ENCODE measurements at places on chromosomes 6 and 20.

GRCh38 chr6:127533736-127534135, 14.6 kb upstream of the MTCL3 start:
- no peaks in the 10 kb centered on the region for H3K4me1 ChIP-seq
- no peak for DNase-seq
- no peaks in the 10 kb centered on the region for H3K27me3 ChIP-seq

DNA sequence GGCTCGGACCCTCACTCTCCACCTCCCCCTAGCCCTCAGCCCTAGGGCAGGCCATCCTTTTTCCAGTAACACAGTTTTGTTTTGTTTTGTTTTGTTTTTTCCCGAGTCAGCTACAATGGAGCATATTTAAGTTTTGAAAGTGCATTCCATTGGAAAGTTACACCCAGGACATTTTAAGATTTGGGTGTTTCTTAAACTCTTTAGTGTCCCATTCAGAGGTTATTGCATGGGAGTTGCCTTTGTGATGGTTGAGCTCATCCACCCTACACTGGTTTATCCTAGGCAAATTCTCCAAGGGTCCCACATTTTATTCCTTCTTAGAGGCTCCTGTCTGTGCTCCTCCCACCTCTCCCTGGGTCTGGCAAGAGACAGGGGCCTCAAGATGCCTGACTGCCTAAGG, 58.9 kb downstream of the THBS2 start:
- peak overlapping the region; percentile 36 for H3K27ac ChIP-seq
- DNase-seq, result peak; percentile 42
- no peaks in the 10 kb centered on the region for H3K27me3 ChIP-seq
- H3K36me3 ChIP-seq, result no peaks in the 10 kb centered on the region
- no peak overlapping the region for H3K4me3 ChIP-seq
- H3K4me1 ChIP-seq, result peaks cover 22% of the 10 kb centered on the region

DNA sequence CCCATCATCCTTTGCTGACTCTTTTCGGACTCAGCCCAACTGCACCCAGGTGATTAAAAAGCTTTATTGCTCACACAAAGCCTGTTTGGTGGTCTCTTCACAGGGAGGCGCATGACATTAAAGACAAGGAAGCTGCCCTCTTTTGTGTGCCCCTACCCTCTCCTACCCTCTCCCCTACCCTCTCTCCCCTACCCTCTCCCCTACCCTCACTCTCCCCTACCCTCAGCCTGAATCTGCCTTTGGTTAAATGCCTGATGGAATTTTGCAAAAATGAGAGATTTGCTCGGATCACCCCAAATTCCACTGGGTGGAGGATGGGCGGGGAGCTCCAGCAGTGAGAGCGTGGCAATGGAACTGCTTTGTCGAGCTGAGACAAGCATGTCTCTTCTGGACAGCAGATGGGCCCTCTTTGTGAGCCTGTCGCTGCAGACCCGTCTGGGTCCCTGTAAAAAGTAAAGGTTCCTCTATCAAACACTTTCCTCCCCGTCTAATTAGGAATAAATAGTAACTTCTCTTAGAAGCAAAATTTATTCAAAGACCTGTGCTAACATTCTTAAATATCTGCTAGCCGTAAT, 76.4 kb upstream of the MLN start:
- peaks cover 9% of the 10 kb centered on the region for H3K4me1 ChIP-seq
- DNase-seq, result no peak
- no peak overlapping the region for H3K4me3 ChIP-seq
- H3K27ac ChIP-seq, result no peak overlapping the region

DNA sequence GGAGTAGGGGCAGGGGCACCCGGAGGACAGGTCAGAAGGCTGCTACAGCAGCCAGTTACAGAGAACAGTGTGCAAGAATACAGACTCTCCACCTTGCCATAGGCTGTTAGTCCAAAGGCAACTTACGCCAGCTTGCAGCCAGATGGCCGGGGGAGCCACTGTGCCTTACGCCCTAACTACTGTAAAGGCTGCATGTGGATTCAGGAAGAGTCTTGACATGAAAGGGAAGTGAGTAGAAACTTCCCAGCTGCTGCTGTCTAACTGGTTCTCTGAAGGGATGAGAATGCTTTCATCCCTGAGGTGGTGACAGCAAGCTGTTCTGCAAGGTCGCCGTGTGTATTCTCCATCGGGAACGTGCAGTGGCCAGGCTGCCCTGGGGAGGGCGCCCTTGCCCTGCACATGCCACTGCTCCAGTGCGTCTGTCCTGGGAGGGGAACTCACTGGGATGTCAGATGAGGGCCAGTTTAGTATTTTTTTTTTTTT, 46.1 kb downstream of the LYRM4 start:
- no peak overlapping the region for H3K4me3 ChIP-seq
- H3K36me3 ChIP-seq, result no peaks in the 10 kb centered on the region
- no peak overlapping the region for H3K27ac ChIP-seq
- H3K27me3 ChIP-seq, result no peaks in the 10 kb centered on the region
- no peak for DNase-seq
- H3K4me1 ChIP-seq, result no peaks in the 10 kb centered on the region

GRCh38 chr20:32991383-32991782, 12.8 kb downstream of the SUN5 start:
- no peak for DNase-seq
- no peaks in the 10 kb centered on the region for H3K4me1 ChIP-seq
- H3K36me3 ChIP-seq, result no peaks in the 10 kb centered on the region
- no peaks in the 10 kb centered on the region for H3K27me3 ChIP-seq
- no peak overlapping the region for H3K27ac ChIP-seq

- no peak overlapping the region for H3K4me3 ChIP-seq
- H3K27ac ChIP-seq, result no peak overlapping the region
- H3K4me1 ChIP-seq, result no peaks in the 10 kb centered on the region
- H3K36me3 ChIP-seq, result no peaks in the 10 kb centered on the region
- no peak for DNase-seq
These were observed 41.8 kb upstream of the GABRR1 start for GRCh38 chr6:89258912-89259311.

DNA sequence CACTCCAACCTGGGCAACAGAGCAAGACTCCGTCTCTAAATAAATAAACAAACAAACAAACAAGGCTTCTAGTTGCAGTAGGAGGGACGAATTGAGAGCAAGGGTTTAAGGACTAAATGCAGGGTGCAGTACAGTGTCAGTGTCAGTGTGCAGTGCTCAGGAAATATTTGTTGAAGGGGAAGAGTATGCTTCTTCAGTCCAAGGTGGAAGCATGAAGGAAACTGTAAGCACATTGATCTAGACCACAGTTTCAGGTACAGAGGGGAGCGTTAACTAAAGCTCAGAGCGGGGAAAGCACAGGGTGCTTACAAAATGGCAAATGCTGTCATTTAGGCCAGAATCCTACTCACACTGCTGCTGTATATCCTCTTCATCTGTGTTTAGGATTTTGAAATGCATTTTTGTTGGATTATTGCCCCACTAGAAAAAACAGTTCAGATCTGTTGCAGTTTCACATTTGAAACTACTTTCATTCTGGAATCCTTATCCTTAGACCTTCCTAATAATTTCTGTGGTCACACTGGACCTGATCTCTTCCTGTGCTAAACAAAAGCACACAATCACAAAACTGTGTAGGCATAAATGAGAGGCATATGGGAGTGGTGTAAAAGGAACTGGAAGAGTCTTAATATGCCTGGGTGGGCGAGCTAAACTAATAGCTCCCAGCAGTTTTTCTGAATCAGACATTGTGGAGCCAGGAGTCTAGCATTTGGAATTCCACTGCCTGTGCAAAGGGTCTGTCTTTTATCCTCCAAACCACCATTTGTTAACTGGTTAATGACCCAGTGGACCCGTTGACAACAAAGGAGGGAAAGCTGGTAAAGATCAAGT, 41.4 kb downstream of the CBFA2T2 start:
- no peaks in the 10 kb centered on the region for H3K36me3 ChIP-seq
- peaks cover 31% of the 10 kb centered on the region for H3K4me1 ChIP-seq
- DNase-seq, result no peak
- H3K4me3 ChIP-seq, result no peak overlapping the region
- H3K27me3 ChIP-seq, result no peaks in the 10 kb centered on the region

GRCh38 chr6:80321011-80321410, 214.5 kb downstream of the BCKDHB start:
- no peak overlapping the region for H3K27ac ChIP-seq
- H3K27me3 ChIP-seq, result no peaks in the 10 kb centered on the region
- H3K4me3 ChIP-seq, result no peak overlapping the region
- H3K4me1 ChIP-seq, result no peaks in the 10 kb centered on the region
- H3K36me3 ChIP-seq, result no peaks in the 10 kb centered on the region

- no peaks in the 10 kb centered on the region for H3K27me3 ChIP-seq
- peak overlapping the region; percentile 87 for H3K27ac ChIP-seq
- no peaks in the 10 kb centered on the region for H3K36me3 ChIP-seq
- H3K4me3 ChIP-seq, result no peak overlapping the region
- peaks cover 33% of the 10 kb centered on the region for H3K4me1 ChIP-seq
- DNase-seq, result no peak
These were observed 12.1 kb upstream of the RAMACL start for GRCh38 chr6:166598441-166599138.

- no peaks in the 10 kb centered on the region for H3K27me3 ChIP-seq
- no peaks in the 10 kb centered on the region for H3K36me3 ChIP-seq
- DNase-seq, result no peak
These were observed 149.5 kb upstream of the BMP5 start for GRCh38 chr6:56024931-56025330.

GRCh38 chr6:167094436-167094819, 28.5 kb upstream of the CCR6 start:
- no peak overlapping the region for H3K27ac ChIP-seq
- H3K36me3 ChIP-seq, result no peaks in the 10 kb centered on the region
- no peak overlapping the region for H3K4me3 ChIP-seq
- H3K4me1 ChIP-seq, result no peaks in the 10 kb centered on the region
- no peaks in the 10 kb centered on the region for H3K27me3 ChIP-seq
- no peak for DNase-seq

- no peaks in the 10 kb centered on the region for H3K36me3 ChIP-seq
- H3K27ac ChIP-seq, result peak overlapping the region; percentile 95
- H3K4me3 ChIP-seq, result peak overlapping the region; percentile 78
These were observed 5.4 kb upstream of the TUBB2A start for GRCh38 chr6:3162565-3163247.

DNA sequence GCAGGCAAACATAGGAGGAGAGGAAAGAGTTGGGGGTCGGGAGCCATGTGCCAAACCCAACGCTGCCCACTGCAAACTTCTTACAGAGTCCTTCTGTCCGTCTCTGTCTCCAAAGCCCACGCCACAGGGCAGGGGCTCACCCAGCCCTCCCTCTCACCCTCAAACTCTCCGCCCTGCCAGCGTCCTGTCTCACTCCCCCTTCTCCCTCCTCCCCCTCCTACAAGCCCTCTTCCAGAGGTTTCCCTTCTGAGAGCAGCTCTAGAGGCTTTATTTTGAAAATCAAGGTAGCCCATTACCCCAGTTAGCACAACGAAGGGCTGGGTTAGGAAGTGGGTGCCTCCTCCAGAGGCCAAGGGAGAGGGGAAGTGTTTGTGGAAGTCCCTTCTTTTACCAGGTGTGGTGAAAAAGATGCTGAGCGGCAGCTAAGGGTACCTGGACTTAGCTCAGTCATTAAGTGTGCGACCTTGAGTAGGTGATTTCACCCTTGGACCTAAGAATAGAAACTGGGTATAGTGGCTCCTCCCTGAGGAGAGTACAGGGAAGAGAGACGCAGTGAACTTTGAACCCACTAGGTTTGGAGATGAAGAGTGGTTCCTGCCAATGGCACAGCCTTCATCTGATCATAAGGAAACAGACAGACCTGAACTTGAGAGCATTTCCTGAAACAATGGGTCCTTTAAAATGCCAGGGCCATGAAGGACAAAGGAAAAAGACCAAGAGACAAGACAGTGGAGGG, 123.8 kb downstream of the BANF2 start:
- no peak for DNase-seq
- no peaks in the 10 kb centered on the region for H3K36me3 ChIP-seq
- H3K4me3 ChIP-seq, result no peak overlapping the region
- H3K4me1 ChIP-seq, result peaks cover 11% of the 10 kb centered on the region
- H3K27me3 ChIP-seq, result no peaks in the 10 kb centered on the region

DNA sequence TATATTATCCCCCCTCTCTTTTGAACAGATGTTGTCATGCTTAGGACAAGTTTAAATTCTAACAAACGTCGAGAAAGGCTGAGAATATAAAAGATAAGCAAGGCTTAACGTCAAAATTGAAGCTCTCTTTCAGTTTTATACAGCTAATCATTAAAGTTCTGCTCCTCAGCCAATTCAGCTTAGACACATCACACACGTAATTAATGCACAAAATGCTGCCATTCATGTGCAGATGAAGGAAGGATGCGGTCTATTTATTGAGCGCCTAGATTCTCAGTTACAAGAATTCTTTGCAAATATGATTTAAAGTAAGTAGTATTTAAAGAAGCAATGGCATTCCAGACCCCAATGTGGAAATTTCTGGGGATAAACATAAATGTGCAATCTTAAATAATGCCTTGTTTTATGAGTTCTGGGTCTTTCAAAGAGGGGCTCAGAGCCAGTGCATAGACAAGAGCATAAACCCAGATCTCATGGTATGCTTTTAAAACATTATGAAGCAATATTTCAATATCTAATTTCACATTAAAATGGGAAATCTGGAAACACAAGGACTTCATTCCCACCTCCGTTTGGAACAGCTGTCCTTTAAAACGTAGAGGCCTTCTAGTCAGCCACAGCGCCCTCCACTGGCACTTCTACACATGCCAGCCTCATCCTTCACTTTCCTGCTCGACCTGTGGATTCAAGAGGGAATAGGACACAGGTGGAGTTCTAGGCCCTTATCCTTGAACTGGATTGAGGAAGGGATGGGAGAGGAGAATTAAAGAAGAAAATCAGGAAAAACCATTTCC, 85.8 kb downstream of the LYRM4 start:
- no peak overlapping the region for H3K4me3 ChIP-seq
- no peak overlapping the region for H3K27ac ChIP-seq
- H3K4me1 ChIP-seq, result peaks cover 8% of the 10 kb centered on the region
- no peak for DNase-seq

DNA sequence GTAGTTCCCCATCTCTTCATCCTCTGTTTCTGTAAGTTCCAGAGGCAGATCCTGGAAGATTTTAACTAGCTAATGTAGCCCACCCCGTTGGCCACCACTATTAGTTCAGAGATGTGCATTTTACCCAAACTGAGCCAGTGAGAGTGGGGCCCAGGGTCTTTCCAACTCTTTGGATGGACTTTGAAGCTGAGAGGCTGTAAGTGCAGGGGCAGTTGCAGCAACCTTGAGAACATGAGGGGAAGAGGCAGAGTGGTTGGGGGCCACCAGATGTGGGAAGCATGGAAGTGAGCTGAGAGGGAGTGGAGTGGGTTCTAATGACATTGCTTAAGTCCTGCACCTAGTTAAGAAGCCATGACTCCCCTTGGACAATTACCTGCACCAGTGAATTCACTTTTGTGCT, 72.2 kb downstream of the CDH26 start:
- no peaks in the 10 kb centered on the region for H3K27me3 ChIP-seq
- peak; percentile 29 for DNase-seq
- H3K36me3 ChIP-seq, result no peaks in the 10 kb centered on the region
- H3K27ac ChIP-seq, result no peak overlapping the region
- H3K4me3 ChIP-seq, result no peak overlapping the region

GRCh38 chr6:5992551-5993225, 14.0 kb downstream of the NRN1 start:
- no peak overlapping the region for H3K4me3 ChIP-seq
- peaks cover 28% of the 10 kb centered on the region for H3K4me1 ChIP-seq
- H3K36me3 ChIP-seq, result no peaks in the 10 kb centered on the region
- H3K27me3 ChIP-seq, result peaks cover 8% of the 10 kb centered on the region

GRCh38 chr6:73182021-73182607, 43.2 kb downstream of the KHDC1L start:
- H3K27me3 ChIP-seq, result no peaks in the 10 kb centered on the region
- no peak for DNase-seq
- H3K36me3 ChIP-seq, result no peaks in the 10 kb centered on the region
- no peak overlapping the region for H3K27ac ChIP-seq
- no peaks in the 10 kb centered on the region for H3K4me1 ChIP-seq
